Effector memory CD4-positive, alpha-beta T cell (primary cell): ENCODE measurements at places on chromosomes 2 and 18.

- H3K27me3 ChIP-seq, result no peaks in the 10 kb centered on the region
- DNase-seq, result no peak
- no peaks in the 10 kb centered on the region for H3K36me3 ChIP-seq
These were observed 244.5 kb downstream of the TCF4 start for GRCh38 chr18:55343396-55344073.

- H3K36me3 ChIP-seq, result no peaks in the 10 kb centered on the region
- no peak for DNase-seq
- H3K4me1 ChIP-seq, result no peaks in the 10 kb centered on the region
- no peaks in the 10 kb centered on the region for H3K27me3 ChIP-seq
- no peak overlapping the region for H3K27ac ChIP-seq
- H3K4me3 ChIP-seq, result no peak overlapping the region
These were observed 157.4 kb downstream of the AFF3 start for GRCh38 chr2:99984799-99985515.

DNA sequence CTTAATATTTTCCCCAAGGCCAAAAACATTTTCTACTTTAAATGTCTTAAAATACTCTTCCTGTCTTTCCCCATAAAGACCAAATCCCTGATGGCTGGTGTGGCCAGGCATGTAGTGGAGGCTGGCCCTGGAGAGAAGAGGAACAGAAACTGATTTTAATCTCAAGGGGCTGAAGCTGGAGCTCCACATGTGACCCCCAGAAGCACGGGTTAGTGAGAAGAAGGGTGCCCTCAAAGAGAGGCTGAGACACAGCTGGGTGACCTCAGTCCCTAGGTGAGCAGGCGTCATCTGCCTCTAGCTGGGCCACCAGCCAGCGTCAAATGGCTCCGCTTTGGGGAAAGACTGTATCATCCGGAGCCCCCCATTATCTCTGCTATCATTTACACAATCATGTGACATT, 19.3 kb upstream of the TMEM18 start:
- no peak for DNase-seq
- H3K27me3 ChIP-seq, result peaks cover 11% of the 10 kb centered on the region
- H3K27ac ChIP-seq, result no peak overlapping the region
- no peaks in the 10 kb centered on the region for H3K4me1 ChIP-seq

DNA sequence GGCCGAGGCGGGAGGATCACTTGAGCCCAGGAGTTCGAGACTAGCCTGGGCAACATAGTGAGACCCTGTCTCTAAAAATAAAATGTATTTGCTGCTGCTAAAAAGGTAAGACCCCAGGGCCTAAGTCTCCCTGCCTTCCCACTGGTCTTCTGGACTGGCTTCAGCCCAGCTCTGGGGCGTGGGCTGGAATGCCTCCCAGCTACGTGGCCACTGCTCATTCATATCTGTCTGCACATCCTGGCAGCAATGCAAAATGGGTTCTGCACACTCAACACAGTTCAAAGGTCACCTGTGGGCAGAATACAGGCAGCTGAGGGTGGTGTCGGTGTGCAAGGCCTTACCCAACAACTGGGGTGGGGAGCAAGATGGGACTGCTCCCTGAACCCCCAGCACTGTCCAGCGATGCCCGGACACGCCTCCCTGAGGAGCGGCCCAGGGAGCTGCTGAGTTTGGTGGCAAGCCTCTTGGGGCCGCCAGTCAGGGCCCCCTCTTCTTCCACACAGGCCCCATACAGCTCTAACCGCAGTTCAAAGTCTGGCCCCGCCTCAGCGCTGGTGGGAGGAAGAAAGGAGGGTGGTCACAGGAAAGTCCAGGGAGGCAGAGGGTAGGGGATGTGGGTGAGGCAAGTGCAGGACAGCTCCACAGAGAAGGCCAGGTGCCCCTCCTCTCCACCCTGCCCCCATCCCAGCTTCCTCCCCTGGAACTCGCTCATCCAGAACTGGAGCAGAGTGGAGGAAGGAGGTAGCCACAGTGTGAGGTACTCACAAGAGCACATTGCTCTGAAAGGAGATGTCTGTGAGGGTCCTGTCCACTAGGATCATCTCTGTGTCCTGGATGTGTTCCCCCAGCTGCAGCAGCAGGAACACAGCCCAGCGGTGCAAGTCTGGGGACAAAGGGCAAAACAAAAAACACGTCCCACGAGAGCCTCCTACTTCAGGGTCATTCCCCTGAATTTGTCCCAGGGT, 8.2 kb downstream of the WDR54 start:
- H3K4me3 ChIP-seq, result no peak overlapping the region
- H3K27ac ChIP-seq, result no peak overlapping the region
- H3K36me3 ChIP-seq, result peaks cover 10% of the 10 kb centered on the region
- H3K4me1 ChIP-seq, result no peaks in the 10 kb centered on the region
- DNase-seq, result no peak

GRCh38 chr2:132381376-132381775, 35.2 kb upstream of the GPR39 start:
- H3K27me3 ChIP-seq, result no peaks in the 10 kb centered on the region
- no peak for DNase-seq
- no peaks in the 10 kb centered on the region for H3K4me1 ChIP-seq
- H3K27ac ChIP-seq, result no peak overlapping the region

GRCh38 chr2:74975016-74975415, 16.6 kb downstream of the POLE4 start:
- no peaks in the 10 kb centered on the region for H3K27me3 ChIP-seq
- H3K36me3 ChIP-seq, result no peaks in the 10 kb centered on the region
- H3K4me1 ChIP-seq, result no peaks in the 10 kb centered on the region
- no peak overlapping the region for H3K27ac ChIP-seq

- no peak for DNase-seq
- no peak overlapping the region for H3K27ac ChIP-seq
- no peaks in the 10 kb centered on the region for H3K27me3 ChIP-seq
- H3K36me3 ChIP-seq, result no peaks in the 10 kb centered on the region
- no peak overlapping the region for H3K4me3 ChIP-seq
These were observed 205.8 kb downstream of the SPAG16 start for GRCh38 chr2:213490087-213490486.

- H3K36me3 ChIP-seq, result no peaks in the 10 kb centered on the region
- no peak for DNase-seq
- no peaks in the 10 kb centered on the region for H3K27me3 ChIP-seq
- no peak overlapping the region for H3K4me3 ChIP-seq
These were observed 1285.7 kb downstream of the CNTNAP5 start for GRCh38 chr2:125310657-125311364.

DNA sequence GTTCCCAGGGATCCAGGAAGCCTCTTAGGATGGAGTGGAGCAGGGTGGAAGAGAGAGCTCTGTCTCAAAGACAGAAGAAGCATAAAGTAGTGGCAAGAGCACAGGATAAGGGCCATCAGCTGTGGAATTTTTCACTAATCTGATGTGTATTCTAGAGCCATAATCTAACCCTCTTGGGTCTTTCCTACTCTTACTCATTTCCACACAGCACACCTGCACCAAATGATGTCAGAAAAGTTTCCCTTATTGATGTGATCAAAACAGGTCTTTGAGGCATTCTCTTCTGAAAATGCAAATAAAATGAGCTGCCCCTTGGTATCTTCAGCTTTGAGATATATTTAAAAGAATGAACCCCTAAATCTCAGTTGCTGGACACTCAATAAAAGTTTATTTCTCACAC, 415.1 kb upstream of the CHST9 start:
- H3K27ac ChIP-seq, result no peak overlapping the region
- no peak overlapping the region for H3K4me3 ChIP-seq
- no peaks in the 10 kb centered on the region for H3K36me3 ChIP-seq
- H3K27me3 ChIP-seq, result no peaks in the 10 kb centered on the region
- H3K4me1 ChIP-seq, result no peaks in the 10 kb centered on the region
- no peak for DNase-seq

DNA sequence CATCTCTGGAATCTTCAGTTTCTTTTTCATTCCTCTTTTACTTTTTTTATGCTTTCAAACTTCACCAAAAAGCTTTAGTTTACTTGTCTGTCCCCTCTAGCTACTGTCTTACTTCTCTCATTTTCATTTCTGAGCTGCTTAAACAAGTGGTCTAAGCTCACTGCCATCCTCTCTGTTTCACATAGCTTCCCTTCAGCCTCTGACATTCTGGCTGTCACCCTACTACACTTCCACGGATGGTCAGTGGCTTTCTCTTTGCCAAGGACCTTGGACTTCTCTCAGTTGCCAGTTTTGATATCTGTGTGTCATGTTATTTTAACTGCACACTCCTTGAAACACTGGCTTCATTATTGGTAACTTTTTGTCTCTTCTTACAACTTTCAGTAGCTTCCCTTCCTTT, 176.1 kb downstream of the IKZF2 start:
- no peaks in the 10 kb centered on the region for H3K4me1 ChIP-seq
- H3K36me3 ChIP-seq, result no peaks in the 10 kb centered on the region
- no peak for DNase-seq

- no peak within 1 kb of the TSS for H3K27ac ChIP-seq
- H3K36me3 ChIP-seq, result no peaks in the 10 kb centered on the region
- no peaks in the 10 kb centered on the region for H3K4me1 ChIP-seq
- DNase-seq, result no peak
These were observed at the start of gene C1QL2 for GRCh38 chr2:119158563-119159347. Gene C1QL2 (minus strand): TSS chr2:119158751. CDS start chr2:119158269, 482 bp downstream.

GRCh38 chr2:235263205-235264120, 230.4 kb upstream of the AGAP1 start:
- no peak overlapping the region for H3K4me3 ChIP-seq
- no peaks in the 10 kb centered on the region for H3K36me3 ChIP-seq
- no peak for DNase-seq

- H3K27ac ChIP-seq, result no peak overlapping the region
- no peak for DNase-seq
- H3K27me3 ChIP-seq, result no peaks in the 10 kb centered on the region
- no peaks in the 10 kb centered on the region for H3K36me3 ChIP-seq
- H3K4me1 ChIP-seq, result peaks cover 4% of the 10 kb centered on the region
- no peak overlapping the region for H3K4me3 ChIP-seq
These were observed 65.8 kb downstream of the SUMO1 start for GRCh38 chr2:202172439-202173211.

- H3K36me3 ChIP-seq, result no peaks in the 10 kb centered on the region
- H3K27ac ChIP-seq, result no peak overlapping the region
- H3K4me3 ChIP-seq, result no peak overlapping the region
- DNase-seq, result no peak
These were observed 191.3 kb downstream of the TFCP2L1 start for GRCh38 chr2:121093692-121094091.

GRCh38 chr2:238920601-238921001, 72.7 kb downstream of the TWIST2 start:
- H3K27ac ChIP-seq, result no peak overlapping the region
- H3K27me3 ChIP-seq, result peaks cover 5% of the 10 kb centered on the region
- no peak for DNase-seq
- H3K4me1 ChIP-seq, result no peaks in the 10 kb centered on the region

- no peaks in the 10 kb centered on the region for H3K27me3 ChIP-seq
- H3K4me3 ChIP-seq, result no peak overlapping the region
- no peak for DNase-seq
- no peaks in the 10 kb centered on the region for H3K4me1 ChIP-seq
- H3K27ac ChIP-seq, result no peak overlapping the region
- no peaks in the 10 kb centered on the region for H3K36me3 ChIP-seq
These were observed 107.2 kb upstream of the L3MBTL4 start for GRCh38 chr18:6521803-6522418.

- no peak for DNase-seq
- H3K4me3 ChIP-seq, result peak overlapping the region; percentile 72
- H3K36me3 ChIP-seq, result peaks cover 4% of the 10 kb centered on the region
- no peaks in the 10 kb centered on the region for H3K27me3 ChIP-seq
- H3K27ac ChIP-seq, result peak overlapping the region; percentile 51
- peaks cover 6% of the 10 kb centered on the region for H3K4me1 ChIP-seq
These were observed 1.2 kb downstream of the SAP130 start for GRCh38 chr2:128026448-128027277.

- no peaks in the 10 kb centered on the region for H3K27me3 ChIP-seq
- no peaks in the 10 kb centered on the region for H3K4me1 ChIP-seq
- DNase-seq, result no peak
- H3K4me3 ChIP-seq, result no peak overlapping the region
These were observed 42.9 kb downstream of the SH3BP4 start for GRCh38 chr2:234994438-234995321.

GRCh38 chr2:70516596-70516995, 37.0 kb downstream of the TGFA start:
- no peaks in the 10 kb centered on the region for H3K4me1 ChIP-seq
- no peaks in the 10 kb centered on the region for H3K27me3 ChIP-seq
- DNase-seq, result no peak
- no peak overlapping the region for H3K4me3 ChIP-seq
- no peaks in the 10 kb centered on the region for H3K36me3 ChIP-seq

GRCh38 chr2:85344356-85344954, 9.9 kb downstream of the RETSAT start:
- H3K27ac ChIP-seq, result no peak overlapping the region
- H3K27me3 ChIP-seq, result no peaks in the 10 kb centered on the region
- DNase-seq, result no peak
- peaks cover 42% of the 10 kb centered on the region for H3K36me3 ChIP-seq

GRCh38 chr2:39685126-39685525, 19.4 kb downstream of the TMEM178A start:
- H3K27me3 ChIP-seq, result no peaks in the 10 kb centered on the region
- H3K36me3 ChIP-seq, result no peaks in the 10 kb centered on the region
- H3K4me1 ChIP-seq, result no peaks in the 10 kb centered on the region
- no peak for DNase-seq

- H3K27ac ChIP-seq, result no peak overlapping the region
- H3K4me1 ChIP-seq, result no peaks in the 10 kb centered on the region
- H3K4me3 ChIP-seq, result no peak overlapping the region
- no peaks in the 10 kb centered on the region for H3K36me3 ChIP-seq
- no peaks in the 10 kb centered on the region for H3K27me3 ChIP-seq
These were observed 30.4 kb upstream of the IL36G start for GRCh38 chr2:112947374-112947773.

GRCh38 chr2:953975-954686, 3.5 kb downstream of the SNTG2 start:
- no peaks in the 10 kb centered on the region for H3K36me3 ChIP-seq
- no peak for DNase-seq
- H3K27me3 ChIP-seq, result peaks cover 16% of the 10 kb centered on the region
- H3K4me1 ChIP-seq, result no peaks in the 10 kb centered on the region
- no peak overlapping the region for H3K4me3 ChIP-seq

DNA sequence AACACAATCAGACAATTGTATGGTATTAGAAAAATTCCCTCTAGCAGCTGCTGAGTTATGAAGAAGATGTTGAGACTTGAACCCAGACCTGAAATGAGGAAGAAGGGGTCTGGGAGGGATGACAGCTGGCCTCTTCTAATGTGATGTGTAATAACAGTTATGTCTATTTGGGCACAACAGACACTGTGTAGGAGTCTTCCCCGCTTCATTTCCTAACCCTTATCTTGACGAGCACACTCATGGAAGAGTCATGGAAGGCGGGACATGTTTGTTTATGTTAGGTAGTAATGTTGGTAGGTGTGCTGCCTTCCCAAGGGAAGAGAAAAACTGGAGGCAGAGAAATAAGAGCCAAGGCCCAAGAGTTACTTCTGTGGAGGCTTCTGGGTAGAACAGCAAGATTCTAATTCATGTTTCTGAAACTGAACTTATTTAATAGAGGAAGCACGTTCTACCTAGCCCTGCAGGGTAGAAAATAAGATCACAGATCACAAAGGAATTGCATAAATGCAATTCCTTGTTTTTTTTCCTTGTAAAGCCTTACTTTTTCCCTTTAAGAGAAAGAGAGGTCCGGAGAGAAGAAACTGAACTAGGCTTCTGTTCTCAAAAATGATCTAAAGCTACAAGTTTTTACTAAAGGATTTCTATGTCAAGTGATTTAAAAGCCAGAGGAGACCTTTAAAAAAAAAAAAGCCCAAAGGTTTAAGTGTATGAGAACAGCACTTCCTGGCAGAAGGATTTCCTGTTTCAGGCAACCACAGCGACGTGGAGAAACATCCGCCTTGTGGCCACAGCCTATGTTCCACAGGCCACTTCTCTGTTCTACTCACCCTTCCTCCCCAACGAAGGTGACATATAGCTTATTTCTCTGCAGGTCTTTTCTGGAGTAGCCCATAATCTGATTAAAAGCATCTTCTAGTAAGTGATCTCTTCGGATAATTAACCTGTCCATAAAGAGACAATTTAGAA, 68.5 kb upstream of the STK17B start:
- H3K27me3 ChIP-seq, result no peaks in the 10 kb centered on the region
- peak; percentile 74 for DNase-seq
- H3K4me1 ChIP-seq, result peaks cover 42% of the 10 kb centered on the region
- H3K36me3 ChIP-seq, result no peaks in the 10 kb centered on the region
